ENCODE measurements at places on chromosomes 16 and 17.

GRCh38 chr17:57366177-57366557 lies 109.8 kb downstream of the MSI2 start:
- no peaks in the 10 kb centered on the region for H3K4me1 ChIP-seq
- H3K27ac ChIP-seq: no peak overlapping the region
- DNase-seq: no peak
- no peaks in the 10 kb centered on the region for H3K27me3 ChIP-seq
- H3K36me3 ChIP-seq: no peaks in the 10 kb centered on the region

GRCh38 chr16:2447920-2448583 lies 11.9 kb upstream of the TEDC2 start:
- no peaks in the 10 kb centered on the region for H3K27me3 ChIP-seq
- H3K4me3 ChIP-seq: no peak overlapping the region
- no peak overlapping the region for H3K27ac ChIP-seq

GRCh38 chr17:41579484-41580243 lies 7.0 kb downstream of the KRT14 start:
- no peaks in the 10 kb centered on the region for H3K4me1 ChIP-seq
- no peak overlapping the region for H3K27ac ChIP-seq
- H3K36me3 ChIP-seq: no peaks in the 10 kb centered on the region
- H3K27me3 ChIP-seq: peaks cover 3% of the 10 kb centered on the region
- peak; percentile 95 for DNase-seq

GRCh38 chr16:50296807-50297206 lies 30.5 kb downstream of the ADCY7 start:
- no peak overlapping the region for H3K27ac ChIP-seq
- no peak for DNase-seq
- no peaks in the 10 kb centered on the region for H3K27me3 ChIP-seq
- no peaks in the 10 kb centered on the region for H3K36me3 ChIP-seq
- H3K4me3 ChIP-seq: no peak overlapping the region

DNA sequence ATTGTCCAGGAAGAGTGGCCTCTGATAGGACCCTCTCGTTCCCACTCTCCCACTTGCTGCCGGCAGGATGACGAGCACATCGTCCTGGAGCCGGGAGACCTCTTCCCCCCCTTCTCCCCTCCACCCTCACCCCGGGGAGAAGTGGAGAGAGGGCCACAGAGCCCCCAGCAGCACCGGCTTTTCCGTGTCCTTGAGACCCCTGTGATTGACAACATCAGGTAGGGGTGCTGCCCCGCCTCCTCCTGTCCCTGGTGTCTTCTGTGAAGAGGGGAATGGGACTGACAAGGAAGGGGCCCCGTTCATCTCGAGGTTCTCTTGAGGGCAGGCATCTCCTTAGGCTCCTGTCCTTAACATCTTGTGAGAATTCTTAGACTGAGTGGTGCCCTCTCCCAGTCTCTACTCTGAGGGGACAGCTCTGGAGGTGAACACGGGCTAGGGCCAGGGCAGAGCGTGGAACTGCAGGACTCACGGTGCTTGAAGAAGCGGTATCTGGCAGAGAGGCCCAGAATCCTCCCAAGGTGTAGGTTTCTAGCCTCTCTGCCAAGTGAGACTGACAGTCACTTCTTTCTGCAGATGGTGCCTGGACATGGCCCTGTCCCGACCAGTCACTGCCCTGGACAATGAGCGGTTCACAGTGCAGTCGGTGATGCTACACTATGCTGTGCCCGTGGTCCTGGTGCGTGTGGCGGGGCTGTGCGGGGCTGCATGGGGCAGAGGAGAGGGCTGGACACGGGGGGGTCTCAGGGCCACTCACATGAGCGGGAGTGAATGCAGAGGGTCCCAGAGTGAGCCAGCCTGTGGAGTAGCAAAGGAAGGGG lies 26.4 kb downstream of the CASKIN2 start:
- no peak overlapping the region for H3K4me3 ChIP-seq
- no peaks in the 10 kb centered on the region for H3K27me3 ChIP-seq

GRCh38 chr17:1951920-1952319 lies 73.2 kb downstream of the RTN4RL1 start:
- H3K27ac ChIP-seq: no peak overlapping the region
- no peaks in the 10 kb centered on the region for H3K27me3 ChIP-seq
- H3K4me3 ChIP-seq: no peak overlapping the region
- H3K4me1 ChIP-seq: no peaks in the 10 kb centered on the region
- H3K36me3 ChIP-seq: no peaks in the 10 kb centered on the region
- DNase-seq: no peak

GRCh38 chr17:77698903-77699623 lies 259.4 kb upstream of the TNRC6C start:
- H3K27me3 ChIP-seq: peaks cover 13% of the 10 kb centered on the region
- no peaks in the 10 kb centered on the region for H3K36me3 ChIP-seq
- no peaks in the 10 kb centered on the region for H3K4me1 ChIP-seq
- DNase-seq: no peak

DNA sequence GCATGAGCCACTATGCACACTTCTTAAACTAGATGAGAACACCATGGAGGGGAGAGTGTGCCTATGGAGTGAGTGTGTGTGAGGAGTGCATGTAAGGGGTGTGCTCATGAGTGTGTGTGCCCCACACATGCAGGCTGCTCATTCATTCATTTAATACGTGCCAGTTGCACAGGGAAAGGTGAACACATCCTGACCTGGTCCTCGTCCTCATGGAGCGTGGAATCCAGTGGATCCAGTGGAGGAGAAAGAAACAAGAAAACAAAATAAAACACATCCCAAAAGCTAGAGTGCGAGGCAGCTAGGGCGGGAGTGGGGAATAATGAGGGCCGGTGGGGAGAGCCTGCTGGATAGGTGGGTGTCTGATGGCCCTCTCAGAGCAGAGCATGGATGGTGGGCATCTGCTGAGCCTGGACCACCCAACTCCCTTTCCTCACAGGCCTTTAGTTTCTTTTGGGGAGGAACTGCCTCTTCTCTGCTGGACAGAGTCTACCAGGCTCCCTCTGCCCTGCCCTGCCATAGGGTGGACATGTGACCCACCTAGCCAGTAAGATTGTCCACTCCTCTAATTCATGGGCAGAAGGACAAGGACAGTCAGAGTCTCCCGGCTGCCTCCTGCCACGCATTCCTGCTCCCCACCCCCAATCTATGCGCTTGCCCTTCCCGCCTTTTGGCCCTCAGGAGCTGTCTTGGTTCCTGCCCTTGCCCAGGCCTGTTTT lies 204.3 kb downstream of the RAB11FIP4 start:
- no peak overlapping the region for H3K4me3 ChIP-seq
- no peak overlapping the region for H3K27ac ChIP-seq
- H3K27me3 ChIP-seq: no peaks in the 10 kb centered on the region
- H3K4me1 ChIP-seq: no peaks in the 10 kb centered on the region
- H3K36me3 ChIP-seq: no peaks in the 10 kb centered on the region
- no peak for DNase-seq

DNA sequence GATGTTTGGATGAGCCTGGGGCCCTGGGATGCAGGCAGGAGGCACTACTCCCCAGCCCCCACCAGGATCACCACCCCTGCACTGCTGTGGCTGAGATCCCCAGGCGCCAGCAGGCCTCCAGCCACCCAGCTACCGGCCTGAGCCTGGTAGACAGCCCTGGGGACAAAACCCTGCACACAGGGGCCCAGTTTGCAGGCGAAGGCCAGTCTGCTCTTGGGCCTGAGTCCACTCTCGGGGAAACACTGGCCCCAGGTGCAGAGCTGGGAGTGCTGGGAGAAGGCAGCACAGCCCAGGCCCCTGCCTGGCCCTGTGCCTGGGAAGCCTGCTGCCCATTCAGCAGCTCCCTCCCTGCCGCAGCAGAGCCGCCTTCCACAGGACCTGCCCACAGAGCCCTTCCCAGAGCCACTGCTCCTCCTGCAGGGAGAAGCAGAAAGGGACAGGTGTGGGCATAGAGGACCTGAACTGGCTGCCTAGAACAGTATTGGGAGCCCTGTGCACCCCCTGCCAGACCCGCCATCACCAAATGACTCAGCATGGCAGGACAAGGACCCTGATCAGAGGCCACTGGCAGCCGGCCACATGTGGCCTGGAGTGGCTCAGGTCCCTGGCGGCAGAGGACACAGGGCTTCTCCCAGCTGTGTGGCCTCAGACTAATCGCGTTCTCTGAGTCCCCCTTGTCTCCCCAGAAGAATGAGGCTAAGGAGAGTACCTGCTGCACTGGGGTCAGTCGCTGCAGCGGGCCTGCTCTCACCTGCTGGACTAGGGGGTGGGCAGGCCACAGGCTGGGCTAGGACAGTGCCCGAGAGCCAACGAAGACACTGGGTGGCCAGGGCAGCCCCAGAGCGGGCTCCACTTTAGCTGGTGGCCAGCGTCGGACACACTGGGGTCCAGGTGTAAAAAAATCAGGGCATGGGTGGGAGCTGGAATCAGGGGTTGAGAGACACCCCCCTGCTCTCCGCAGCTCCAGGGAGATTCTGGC lies 10.7 kb downstream of the MSRB1 start:
- H3K36me3 ChIP-seq: no peaks in the 10 kb centered on the region
- H3K27me3 ChIP-seq: no peaks in the 10 kb centered on the region
- H3K27ac ChIP-seq: no peak overlapping the region

DNA sequence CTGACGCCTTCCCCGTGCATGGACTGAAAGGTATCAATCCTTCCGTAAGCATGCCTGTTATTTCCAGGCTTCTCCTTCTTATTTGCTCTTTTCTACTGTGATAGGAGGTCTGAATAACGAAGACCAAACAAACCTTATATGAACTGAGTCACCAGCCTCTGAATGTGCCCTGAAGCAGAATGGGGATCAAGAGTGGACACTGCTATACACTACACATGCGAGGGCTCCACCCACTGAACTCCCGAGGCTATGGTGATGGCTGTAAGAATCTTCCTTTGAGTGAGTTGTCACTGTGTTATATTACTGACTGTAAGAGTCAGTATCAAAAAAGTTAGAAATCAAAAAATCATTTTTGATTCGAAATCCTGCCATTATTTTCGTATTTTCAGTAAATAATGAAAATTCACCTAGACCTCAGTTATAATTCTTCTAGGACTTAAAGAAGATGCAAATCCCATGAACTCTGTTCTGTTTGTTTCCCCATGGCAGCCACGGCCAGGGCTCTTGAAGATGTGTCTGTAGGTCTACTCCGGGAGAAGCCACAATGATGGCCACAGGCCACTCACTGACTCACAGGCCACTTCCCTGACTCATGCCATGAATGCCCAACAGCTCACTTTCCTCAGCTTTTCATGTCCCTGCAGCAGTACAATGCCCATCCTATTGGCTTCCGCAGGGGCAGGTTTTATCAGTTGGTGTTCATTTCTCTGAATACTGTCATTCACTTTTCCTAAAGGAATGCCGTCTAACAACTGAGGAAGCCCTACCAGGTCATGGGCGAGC lies 54.7 kb downstream of the ZZEF1 start:
- DNase-seq: no peak
- no peaks in the 10 kb centered on the region for H3K4me1 ChIP-seq

- no peak for DNase-seq
- no peaks in the 10 kb centered on the region for H3K36me3 ChIP-seq
- peak overlapping the region; percentile 47 for H3K27ac ChIP-seq
- no peaks in the 10 kb centered on the region for H3K27me3 ChIP-seq
Measured at GRCh38 chr17:40547785-40548478, 17.3 kb downstream of the CCR7 start.

DNA sequence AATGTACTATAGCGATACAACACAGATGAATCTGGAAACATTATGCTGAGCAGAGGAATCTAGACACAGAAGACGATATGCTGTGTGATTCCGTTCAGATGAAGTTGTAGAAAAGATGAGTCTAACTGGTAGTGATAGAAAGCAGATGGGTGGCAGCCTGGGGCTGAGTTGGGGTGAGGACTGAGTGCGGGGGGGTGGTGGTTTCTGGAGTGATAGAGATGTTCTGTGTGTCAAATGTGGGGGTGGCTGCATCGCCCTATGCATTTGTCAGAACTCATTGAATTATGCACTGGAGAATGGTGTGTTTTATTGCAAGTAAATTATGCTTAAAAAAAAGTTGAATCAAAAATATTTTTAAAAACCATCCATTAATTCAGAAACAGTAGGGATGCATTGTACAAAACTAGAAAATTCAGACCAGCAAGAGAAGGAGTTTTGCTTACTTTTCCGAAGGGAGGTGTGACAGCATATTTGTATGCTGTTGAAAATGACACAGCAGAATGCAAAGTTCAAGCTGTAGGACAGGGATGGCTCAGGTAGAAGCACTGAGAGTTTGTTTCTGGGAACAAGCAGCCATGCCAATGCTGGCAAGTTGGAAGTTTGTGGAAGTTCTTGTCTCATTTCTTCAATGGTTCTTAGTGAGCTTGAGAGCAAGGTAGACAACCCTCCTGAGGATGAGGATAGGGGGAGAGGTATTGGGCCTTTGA lies 13.0 kb upstream of the DRG2 start:
- H3K4me1 ChIP-seq: no peaks in the 10 kb centered on the region
- no peaks in the 10 kb centered on the region for H3K36me3 ChIP-seq
- H3K4me3 ChIP-seq: no peak overlapping the region
- no peaks in the 10 kb centered on the region for H3K27me3 ChIP-seq
- DNase-seq: no peak
- no peak overlapping the region for H3K27ac ChIP-seq

DNA sequence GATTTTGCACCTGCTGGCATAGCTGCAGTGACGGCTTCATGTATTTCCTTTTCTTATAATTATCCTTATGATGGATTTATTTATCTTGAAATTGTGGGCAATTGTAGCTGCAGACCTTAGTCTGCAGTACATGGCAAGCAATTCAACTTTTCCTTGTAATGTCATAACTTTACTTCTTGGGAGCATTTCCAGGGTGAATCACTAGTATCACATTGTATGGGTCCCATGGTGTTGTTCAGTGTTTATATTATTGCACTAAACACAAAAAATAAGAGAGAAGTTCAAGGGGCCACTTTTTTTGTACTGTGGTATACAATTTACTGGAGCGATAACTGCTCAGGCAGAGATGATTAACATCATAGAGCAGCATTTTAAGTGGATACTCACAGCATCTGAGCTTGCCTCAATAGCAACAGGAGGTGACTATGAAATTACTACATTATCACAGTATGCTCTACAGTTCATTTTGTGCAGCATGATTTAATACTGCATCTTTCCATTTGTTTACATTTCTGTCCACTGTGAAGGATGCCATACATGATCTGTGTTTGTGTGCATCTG lies 169.5 kb downstream of the STX8 start:
- no peak for DNase-seq
- no peaks in the 10 kb centered on the region for H3K4me1 ChIP-seq
- no peaks in the 10 kb centered on the region for H3K36me3 ChIP-seq
- H3K4me3 ChIP-seq: no peak overlapping the region

GRCh38 chr16:56606476-56607108 lies 1.8 kb upstream of the MT2A start:
- H3K27me3 ChIP-seq: no peaks in the 10 kb centered on the region
- peak overlapping the region; percentile 88 for H3K27ac ChIP-seq
- H3K4me3 ChIP-seq: no peak overlapping the region
- H3K4me1 ChIP-seq: peaks cover 11% of the 10 kb centered on the region

- DNase-seq: no peak
- no peak overlapping the region for H3K4me3 ChIP-seq
- peak overlapping the region; percentile 31 for H3K27ac ChIP-seq
- no peaks in the 10 kb centered on the region for H3K36me3 ChIP-seq
- no peaks in the 10 kb centered on the region for H3K27me3 ChIP-seq
Measured at GRCh38 chr16:27286451-27286850, 17.9 kb upstream of the NSMCE1 start.

DNA sequence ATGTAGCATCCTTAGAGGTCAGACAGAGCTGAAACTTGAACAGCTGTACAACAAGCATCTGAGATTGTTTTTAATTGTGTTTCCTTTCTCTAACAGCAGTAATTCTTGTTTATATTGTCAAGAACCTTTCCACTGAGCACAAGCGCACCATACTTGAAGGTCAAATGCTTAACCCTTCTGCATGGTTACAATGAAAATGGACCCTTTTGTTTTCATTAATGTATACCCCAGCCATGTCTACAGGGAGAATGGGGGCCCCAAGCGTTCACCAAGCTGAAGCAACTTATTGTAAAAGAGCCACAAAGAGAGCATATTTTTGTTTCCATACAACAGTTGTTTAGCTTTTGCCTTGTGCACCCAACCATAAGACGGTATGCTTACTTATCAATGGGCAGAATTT lies 210.8 kb downstream of the FTO start:
- no peak overlapping the region for H3K27ac ChIP-seq
- no peaks in the 10 kb centered on the region for H3K4me1 ChIP-seq
- no peak for DNase-seq
- H3K36me3 ChIP-seq: no peaks in the 10 kb centered on the region

Data from colonic mucosa (tissue), 4 donors.